ENCODE measurements at places on chromosomes 16 and 17.

GRCh38 chr17:42098730-42099399, 592 bp upstream of the ZNF385C start:
- no peak for DNase-seq

DNA sequence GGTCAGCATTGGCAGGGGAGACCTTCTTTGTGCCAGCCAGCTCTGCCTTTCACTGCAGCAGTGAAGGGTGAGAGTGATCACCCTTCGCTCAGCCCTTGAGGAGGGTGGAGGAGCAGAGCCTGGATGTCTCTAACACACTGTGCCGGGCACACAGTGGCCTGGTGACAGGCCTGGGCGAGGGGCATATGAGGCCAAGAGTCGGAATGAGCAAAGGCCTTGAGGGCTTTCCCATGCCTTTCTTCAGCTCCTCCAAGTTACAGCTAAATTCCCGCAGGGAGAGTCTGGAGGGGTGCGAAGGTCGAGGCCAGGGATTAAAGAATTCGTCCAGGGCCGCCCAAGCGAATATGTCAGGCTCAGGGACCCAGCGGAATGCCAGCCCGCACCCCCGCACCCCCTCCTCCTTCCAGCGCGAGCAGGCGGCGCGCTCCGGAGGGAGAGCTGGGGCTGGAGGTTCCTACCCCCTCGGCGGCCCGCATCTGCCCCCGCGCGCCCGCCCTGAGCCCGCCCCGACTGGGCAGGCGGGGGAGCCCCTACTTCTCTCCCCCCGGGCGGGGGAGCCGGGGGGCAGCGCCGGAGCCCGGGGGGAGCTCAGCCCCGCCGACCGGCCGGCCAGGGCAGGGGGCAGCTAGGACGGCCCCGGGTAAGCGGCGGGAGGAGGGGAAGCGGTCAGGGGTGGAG, at the start of gene RASL10B:
TSS of gene RASL10B (plus strand) at position 401 of the 678 bp plus-strand sequence. CDS start 3,546 bp downstream, outside the sequence.
- peak; percentile 75 for DNase-seq

DNA sequence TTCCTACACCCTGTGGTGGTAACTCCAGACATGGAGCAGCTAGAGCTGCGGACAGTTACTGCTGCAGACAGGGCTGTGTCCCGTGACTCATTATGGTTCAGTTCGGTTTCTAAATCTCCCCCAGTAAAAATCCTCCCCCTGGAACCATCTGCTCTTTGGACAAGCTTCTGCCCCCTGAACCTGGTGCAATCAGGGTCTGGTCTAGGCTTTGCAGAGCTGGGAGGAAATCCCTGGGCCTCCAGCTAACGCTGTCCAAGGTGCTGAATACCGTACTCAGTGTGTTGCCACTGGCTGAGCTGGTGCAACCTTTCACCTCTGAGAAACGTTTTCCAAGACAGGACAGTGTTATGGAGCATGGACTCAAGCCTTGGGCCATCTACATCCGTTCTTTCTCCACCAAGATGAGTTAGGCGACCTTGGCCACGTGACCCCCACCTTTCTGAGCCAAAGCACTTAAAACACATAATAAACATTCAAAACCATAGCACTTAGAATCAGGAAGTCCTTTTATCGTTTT, 142.0 kb downstream of the CPPED1 start:
- DNase-seq = peak; percentile 34

DNA sequence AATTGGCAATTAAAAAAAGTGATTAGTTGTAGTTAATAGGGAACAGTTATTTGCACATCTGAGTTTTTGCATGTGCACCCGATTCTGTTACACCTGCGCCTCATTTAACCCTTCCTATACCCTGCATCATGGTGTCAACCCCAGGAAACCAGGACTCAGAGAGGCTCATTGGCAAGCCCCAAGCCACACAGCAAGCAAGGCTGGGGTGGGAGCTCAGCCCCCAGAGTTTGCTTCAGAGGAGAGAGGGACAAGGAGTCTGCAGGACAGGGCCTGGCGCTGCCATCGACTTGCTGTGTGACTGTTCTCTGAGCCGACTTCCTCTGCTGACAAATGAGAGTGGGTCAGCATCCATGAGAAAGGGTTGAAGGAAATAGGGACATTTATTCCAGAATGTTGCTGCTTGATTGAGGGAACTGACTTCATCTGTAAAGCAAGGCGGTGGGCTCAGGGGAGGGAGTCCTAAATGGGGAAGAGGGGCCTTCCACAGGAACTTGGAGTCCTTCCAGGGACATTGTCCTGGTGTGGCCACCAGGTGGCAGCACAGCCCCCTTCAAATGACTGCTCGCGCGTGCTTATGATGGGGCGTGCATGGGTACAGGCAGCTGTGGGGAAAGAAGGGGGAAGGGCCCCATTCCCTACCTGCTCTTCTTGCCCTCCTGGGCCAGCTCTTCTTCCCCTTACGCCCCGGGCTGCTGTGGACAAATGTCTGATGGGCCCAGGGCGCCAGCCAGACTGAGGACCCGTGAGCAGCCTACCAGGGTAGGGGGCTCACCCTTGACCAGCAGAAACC, 51.6 kb downstream of the NT5M start:
- peak; percentile 84 for DNase-seq

GRCh38 chr16:647173-647902, 1.8 kb upstream of the WDR90 start:
- no peak for DNase-seq

GRCh38 chr16:1572673-1573072, 39.2 kb downstream of the IFT140 start:
- no peak for DNase-seq

GRCh38 chr17:20987511-20987910, 55.3 kb downstream of the USP22 start:
- DNase-seq = no peak

GRCh38 chr16:2838928-2839327, 8.8 kb downstream of the ZG16B start:
- DNase-seq = peak; percentile 71

DNA sequence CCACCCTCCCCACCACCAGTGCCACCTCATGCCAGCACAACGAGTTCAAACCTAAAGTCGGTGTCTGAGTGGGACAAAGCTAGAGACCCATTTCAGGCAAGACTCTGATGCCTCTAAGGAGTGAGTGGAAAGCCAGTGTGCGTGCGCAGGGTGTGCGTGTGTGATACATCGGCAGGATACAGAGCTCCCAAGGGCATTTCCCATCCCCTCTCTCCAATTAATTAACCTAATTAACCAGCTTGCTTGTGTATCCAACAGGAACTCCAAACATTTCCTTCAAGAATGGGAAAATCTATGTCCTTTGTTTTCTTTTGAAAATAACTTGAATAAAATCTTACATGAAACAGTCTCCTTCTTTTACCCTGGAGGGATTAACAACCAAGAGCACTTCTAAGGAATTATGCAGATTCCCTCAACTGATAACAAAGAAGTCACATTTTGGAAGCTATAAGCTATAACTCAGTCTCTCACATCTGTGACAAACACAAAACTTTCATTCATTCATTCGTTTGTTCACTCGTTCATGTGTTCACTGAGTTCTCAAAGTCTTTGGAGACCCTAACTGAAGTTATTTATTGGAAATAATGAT, 9.9 kb downstream of the ATPAF2 start:
- DNase-seq = no peak

- peak; percentile 24 for DNase-seq
These were observed 537 bp downstream of the PALB2 start for GRCh38 chr16:23640615-23640930.

- DNase-seq = no peak
These were observed 367.7 kb upstream of the CDH11 start for GRCh38 chr16:65489531-65490023.

GRCh38 chr17:49554694-49555494, 20.8 kb upstream of the NXPH3 start:
- DNase-seq = no peak

Measured in stimulated activated CD4-positive, alpha-beta T cell treated with anti-CD3 and anti-CD28 coated beads, Interleukin-15, amount 100 ng/mL, for 24 hours (primary cell).